ENCODE measurements at places on chromosomes 12 and 14. TPM values are rescaled to one million over a fixed set of nuclear protein-coding genes. Genes with fewer than 3 reads are reported as not detected.
A peak's percentile ranks its signal among the peaks of the same experiment; 100 is the strongest.

The CLEC1A gene
- total RNA-seq, result not detected

The ANKRD33 gene
- total RNA-seq, result not detected

The KLRD1 gene
- 0.04 TPM for total RNA-seq

The HOXC9 gene
- total RNA-seq, result 0.42 TPM

The MRPL42 gene
- 64.0 TPM for total RNA-seq

The DNAJC22 gene
- total RNA-seq, result 1.1 TPM

The RPL10L gene
- total RNA-seq, result not detected

The PARP11 gene
- total RNA-seq, result 15.3 TPM

The LRRC10 gene
- total RNA-seq, result not detected

The DDIT3 gene
- 34.5 TPM for total RNA-seq

The ANO4 gene
- not detected for total RNA-seq

DNA sequence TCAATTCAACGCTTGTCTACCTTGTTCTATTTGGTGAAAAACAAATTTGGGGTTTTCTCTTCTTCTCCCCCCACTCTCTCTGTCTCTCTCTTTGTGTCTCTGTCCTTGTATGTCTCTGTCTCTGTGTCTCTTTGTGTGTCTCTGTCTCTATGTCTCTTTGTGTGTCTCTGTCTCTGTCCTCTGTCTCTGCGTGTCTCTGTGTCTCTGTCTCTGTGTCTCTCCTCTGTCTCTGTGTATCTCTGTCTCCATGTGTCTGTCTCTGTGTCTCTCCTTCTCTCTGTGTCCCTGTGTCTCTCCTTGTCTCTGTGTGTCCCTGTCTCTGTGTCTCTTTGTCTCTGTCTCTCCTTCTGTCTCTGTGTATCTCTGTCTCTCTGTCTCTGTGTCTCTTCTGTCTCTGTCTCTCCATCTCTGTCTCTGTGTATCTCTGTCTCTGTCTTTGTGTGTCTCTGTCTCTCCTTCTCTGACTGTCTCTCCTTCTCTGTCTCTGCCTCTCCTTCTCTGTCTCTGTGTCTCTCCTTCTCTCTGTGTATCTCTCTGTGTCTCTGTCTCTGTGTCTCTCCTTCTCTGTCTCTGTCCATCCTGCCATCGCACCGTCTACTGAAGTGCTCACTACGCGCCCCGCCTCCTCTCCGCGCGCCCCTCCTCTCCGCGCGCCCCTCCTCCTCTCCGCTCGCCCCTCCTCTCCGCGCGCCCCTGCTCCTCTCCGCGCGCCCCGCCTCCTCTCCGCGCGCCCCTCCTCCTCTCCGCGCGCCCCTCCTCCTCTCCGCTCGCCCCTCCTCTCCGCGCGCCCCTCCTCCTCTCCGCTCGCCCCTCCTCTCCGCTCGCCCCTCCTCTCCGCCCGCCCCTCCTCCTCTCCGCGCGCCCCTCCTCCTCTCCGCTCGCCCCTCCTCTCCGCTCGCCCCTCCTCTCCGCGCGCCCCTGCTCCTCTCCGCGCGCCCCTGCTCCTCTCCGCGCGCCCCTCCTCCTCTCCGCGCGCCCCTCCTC, 12.8 kb downstream of the LRCOL1 start:
- peak; percentile 31 for DNase-seq

DNA sequence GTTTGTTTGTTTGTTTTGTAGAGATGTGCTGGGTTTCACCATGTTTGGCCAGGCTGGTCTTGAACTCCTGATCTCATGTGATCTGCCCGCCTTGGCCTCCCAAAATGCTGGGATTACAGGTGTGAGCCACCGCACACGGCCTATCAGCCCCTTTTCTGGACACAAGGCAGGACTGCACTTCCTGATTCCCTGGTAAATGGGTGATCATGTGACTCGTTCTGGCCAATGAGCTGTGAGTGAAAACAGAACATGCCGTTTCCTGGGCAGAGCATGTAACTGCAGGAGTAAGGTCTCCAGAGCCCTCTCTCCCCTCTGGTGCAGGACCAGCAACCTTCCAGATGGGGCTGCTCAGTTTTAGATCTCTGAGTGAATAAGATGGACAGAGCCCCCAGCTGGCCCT, 92.7 kb downstream of the ITPK1 start:
- DNase-seq, result peak; percentile 38

- DNase-seq, result no peak
Observed at GRCh38 chr14:105210266-105211025, 29.3 kb upstream of the NUDT14 start.

- DNase-seq, result no peak
Observed at GRCh38 chr12:5510251-5510805, 78.4 kb downstream of the NTF3 start.

GRCh38 chr14:65356327-65356836, 56.1 kb upstream of the FUT8 start:
- peak; percentile 54 for DNase-seq

DNA sequence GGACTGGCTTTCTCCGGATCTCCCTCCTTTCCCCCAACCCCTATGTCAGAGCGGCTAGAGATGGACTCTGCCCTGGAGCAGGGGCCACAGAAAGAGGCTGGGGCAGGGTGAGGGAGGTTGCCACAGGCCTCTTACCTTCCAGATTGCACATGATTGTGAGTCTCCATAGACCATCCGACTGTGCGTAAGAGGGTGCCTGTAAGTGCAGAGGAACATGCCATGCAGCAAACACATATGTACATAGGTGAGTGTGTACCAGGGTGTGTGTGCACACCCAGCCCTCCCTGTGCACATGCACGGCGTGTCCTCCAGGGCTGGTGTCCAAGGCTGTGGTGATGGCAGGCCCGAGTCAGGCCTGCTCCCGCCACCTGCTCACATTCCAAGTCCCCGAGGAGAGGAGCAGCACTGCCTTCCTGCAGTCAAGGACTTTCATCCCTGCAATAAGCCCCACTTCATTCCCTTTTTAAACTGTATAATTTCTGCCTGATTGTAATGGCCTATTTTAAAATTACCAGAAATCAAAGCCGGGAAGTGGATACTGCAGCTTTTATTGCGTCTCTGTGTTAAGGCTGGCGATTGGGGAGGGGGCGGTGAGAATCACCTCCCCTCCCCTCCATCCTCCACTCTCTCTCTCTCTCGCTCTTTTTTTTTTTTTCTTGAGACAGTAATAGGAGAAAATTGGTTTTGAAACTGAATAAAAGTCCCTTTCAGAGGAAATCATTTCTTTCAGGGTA, 28.5 kb downstream of the FAM222A start:
- DNase-seq, result no peak

DNA sequence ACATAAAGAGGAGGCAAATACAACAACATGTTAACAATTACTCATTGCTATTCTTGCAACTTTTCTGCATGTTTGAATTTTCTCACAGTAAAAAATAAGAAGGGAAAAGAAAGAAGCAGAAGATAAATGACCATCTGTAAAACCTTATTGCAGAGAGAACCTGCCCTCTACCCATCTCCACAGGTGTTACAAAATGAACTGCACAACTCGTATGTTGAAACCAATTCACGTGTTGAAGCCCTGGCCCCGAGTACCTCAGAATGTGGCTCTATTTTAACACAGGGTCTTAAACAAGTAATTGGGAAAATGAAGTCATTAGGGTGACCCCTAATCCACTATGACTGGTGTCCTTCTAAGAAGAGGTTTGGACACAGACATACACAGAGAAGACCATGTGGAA, 39.5 kb downstream of the FOXN3 start:
- DNase-seq, result no peak

- no peak for DNase-seq
Observed at GRCh38 chr12:115542656-115543055, 734.8 kb downstream of the MED13L start.

- no peak for DNase-seq
Observed at GRCh38 chr12:6767353-6768319, 1.5 kb downstream of the PTMS start.

DNA sequence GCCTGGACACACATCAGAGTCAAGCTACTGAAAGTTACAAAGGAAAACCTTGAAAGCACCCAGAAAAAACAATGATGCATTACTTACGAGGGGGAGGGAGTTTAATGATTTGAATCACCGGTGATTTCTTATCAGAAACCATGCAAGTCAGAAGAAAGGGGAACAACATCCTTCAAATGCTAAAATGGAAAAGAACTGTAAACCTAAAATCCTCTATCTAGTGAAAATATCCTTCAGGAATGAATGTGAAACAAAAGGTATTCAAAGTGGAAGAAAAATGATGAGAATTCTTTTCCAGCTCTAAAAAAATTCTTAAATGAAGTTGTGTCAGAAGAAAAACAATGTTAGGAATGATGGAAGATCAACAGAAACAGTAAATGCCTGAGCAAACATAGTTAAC, 16.8 kb downstream of the SCAF11 start:
- DNase-seq, result no peak

GRCh38 chr14:96246539-96246847, 9.5 kb upstream of the BDKRB1 start:
- no peak for DNase-seq

DNA sequence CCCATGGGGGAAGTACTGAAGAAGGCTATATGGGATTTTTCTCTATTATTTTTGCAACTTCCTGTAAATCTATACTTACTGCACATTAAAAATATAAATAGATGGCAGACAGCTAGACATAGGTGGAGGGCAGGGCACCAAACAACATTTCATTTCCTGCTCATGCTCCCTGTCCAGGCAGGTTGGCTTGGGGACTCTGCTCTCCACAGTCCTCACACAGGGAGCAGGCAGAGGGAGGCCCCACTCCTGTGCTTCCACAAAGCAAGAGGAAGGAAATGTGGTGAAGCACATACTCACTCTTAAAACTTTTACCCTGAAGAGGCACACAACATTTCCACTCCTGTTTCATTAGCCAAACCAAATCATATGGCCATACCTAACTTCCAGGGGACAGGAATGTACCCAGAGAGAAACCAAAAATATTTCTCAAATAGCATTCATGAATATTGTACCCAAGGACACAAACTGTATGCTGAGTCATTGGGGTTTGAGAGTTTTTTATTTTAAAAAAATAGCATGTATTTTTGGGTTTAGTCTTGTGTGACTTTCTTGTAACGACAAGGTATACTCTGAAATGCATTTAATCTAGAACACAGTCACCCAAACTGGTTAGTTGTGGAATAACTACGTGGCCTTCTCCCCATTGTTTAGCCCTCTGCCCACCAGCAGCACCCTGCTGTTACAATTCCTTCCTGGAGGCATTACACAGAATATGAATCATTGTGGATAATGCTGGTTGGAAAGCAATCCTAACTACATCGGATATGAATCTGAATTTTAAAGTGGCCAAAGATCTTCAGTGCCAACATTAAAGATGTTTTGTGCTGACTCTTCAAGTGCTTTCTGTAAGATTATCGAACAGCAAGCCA, 40.9 kb downstream of the RTN1 start:
- DNase-seq, result no peak

DNA sequence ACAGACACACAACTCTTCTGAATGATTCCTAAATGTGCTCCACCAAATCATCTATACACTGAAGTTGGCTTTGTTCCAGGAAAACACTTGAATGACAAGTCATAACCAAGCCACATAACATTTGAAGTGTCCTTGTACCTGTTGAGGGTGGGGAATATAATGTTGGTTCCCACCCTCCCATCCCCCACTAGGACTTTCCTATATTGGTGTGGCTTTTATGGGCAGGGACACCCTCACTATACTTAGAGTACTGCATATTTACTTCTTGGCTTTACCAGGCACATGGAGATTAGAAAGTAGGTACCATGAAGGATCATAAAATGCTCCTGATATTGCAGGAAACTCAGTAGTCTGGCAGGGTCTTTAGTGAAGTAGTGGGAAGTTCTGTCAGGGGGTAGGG, 9.7 kb upstream of the BHLHE41 start:
- no peak for DNase-seq

GRCh38 chr12:119840582-119840981, 36.5 kb downstream of the CIT start:
- no peak for DNase-seq

DNA sequence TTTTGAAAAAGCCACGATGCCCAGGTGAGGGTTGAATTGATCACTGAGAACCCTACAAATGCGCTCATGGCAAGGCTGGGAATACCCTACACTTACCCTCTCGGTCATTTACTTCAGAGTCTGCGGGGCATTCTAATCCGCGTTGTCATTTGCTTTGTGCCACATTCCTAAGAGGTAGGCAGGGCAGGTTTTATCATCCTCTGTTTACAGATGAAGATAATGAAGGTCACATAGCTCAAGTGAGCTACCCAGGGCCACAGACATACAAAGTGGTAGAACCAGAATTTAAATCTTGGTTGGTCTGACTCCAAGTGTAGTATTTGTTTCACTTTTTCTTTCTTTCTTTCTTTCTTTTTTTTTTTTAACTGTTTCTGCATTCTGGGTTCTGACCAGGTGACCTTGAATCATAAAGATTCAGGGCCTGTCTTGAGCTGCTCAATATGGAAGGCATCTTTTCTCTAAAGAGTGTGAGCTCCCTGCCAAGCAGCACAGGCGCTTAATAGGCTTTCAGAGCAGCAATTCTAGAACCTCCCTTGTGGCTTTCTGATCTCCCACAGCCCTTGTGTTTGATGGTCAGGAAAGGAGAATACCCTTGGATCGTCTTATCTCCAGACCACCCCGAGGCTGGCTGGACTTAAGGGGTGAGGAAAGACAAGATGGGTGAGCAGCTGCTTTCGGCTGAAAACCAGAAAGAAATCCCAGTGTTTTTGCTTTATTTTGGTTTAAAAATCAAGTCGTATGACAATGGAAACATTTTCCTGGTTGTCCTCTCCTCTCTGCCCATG, 662 bp upstream of the BATF start:
- no peak for DNase-seq

DNA sequence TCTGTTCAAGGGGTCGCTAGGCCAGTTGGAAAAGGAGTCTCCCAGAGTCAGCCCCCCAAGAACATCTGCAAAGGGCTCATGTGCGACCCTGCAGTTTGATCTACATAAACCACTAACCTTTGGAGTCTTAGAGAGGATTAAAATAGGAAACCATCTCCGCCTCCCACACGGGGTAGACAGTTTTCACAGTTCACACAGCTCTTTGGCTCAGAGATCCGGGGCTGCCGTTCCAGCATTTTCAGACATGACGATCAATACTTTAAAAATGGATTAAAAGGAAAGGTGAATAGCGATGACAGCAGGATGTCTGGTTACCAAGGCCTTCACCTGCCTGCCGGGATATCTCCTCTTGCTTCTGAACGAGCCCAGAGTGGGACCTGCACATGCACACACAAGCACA, 59.8 kb upstream of the BCL11B start:
- DNase-seq, result no peak

DNA sequence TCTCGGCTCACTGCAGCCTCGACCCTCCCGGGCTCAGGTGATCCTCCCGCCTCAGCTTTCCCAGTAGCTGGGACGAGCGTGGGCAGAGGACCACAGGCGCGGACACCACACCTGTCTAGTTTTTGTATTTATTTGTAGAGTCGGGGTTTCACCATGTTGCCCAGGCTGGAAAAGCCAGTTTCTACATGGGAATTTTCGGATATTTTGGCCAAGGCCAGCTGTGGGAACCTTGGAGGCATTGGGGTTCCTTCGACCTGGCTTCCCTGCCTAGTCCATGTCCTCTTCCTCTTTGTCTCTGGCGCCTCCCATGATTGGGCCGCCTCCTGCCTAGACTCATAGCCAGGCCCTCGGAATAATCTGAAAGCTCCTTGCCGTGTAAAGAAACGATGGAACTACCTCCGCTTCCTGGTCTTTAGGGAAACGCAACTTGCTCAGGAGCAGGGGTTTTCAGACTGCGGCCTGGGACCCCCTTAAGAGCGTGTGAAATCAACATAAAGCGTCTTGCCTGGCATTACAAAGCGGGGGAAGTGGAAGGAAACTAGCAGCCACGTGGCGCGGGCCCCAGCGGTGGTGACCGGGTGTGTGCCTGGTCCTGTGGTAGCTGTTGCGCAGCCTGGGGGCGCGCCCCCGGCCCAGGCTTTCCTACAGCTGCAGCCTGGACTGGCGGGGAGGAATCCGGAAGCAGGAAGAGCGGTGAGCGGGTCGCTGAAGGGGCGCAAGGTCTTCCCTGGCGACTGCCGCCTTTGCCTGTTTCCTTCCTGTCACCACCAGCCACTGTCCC, 1.4 kb upstream of the HSP90AA1 start:
- DNase-seq, result peak; percentile 65

GRCh38 chr12:78018939-78019338, 188.2 kb downstream of the NAV3 start:
- no peak for DNase-seq

All from OCI-LY7 (cell line).